HFF-Myc (cell line): ENCODE measurements at places on chromosomes 11 and 22.

DNA sequence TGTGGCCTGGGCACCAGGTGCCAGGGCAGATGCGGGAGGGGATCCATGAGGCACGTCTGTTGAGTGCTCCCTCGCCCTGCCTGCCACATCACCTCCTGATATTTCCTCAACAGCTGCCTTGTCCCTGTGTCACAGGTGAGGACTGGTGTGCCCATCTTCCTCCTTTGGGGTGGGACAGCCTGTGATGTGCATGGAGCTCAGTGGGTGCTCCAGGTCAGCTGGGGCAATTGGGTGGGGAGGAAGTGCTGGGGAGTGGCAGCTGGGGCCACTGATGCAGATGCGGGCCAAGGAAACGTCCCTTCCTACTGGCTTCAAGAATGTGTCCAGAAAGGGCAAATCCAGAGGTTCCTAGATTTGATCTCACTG lies 83.6 kb downstream of the MORC2 start:
- no peak for DNase-seq

DNA sequence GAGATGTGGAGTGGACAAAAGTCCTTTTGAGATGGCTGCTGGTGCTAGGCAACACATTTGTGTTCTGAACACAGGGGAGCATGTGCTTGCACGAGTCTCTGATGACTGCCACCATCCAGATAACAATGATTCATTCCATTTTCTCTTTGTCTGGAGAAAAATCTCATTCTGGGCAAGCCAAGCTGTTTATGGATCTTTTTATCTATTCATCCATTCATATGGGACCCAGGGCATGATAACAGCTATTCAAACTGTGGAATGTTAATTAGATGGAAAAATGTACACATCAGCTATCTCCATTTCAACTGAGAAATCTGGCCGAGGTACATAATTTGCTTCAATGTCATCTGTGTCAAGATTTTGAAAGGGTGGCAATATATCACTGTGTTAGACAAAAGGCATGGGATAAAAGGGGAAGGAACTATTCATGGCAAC lies 117.5 kb upstream of the ZBED5 start:
- DNase-seq: no peak

GRCh38 chr11:69799582-69799981 lies 19.6 kb downstream of the FGF3 start:
- DNase-seq: peak; percentile 10

DNA sequence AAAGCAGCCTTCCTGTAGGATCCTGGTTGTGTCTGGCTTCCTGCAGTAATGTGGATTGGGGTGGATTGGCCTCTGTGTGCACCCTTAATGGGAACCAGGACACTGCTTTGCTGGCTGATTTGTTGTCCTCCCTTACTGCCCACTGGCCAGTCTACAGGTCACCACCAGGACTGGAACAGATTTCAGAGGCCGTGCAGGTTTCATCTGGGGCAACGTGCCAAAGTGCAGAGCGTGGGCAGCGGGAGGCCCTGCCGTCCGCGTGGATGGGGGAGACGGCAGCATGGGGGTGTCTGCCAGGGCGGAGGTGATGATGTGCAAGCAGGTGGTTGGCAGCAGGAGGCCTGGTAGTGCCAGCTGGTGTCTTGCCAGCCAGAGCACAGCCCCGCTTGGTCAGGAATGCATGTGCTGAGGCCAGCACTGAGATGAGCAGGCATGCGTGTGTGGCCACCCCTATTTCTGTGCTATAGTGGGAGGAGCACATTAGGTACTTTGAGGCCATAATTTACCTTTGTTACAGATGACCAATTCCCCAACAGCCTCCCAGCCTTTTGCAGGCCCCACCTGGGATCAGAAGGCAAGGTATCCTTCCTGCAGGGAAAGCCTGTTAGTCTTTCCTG lies 24.3 kb downstream of the BCR start:
- no peak for DNase-seq

GRCh38 chr11:91435694-91436395 lies 788.8 kb upstream of the FAT3 start:
- DNase-seq: no peak

GRCh38 chr11:92929246-92929645 lies 40.2 kb upstream of the MTNR1B start:
- no peak for DNase-seq

DNA sequence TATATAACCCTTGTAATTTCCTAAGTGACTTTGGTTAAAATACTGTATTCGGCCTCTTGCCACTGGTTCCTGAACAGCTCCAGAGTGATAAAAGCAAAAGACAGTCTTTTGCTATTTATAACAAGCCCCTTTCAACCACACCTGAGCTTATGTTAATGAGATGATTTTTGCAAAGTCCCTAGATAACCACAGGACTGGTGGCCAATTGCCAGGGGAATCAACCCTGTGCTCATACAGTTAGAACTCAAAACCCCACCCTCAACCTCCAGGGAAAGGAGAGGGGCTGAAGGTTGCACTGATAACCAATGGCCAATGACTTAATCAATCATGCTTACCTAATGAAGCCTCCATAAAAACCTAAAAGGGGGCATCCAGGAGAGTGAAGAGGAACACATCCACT lies 77.9 kb downstream of the SIK3 start:
- no peak for DNase-seq

DNA sequence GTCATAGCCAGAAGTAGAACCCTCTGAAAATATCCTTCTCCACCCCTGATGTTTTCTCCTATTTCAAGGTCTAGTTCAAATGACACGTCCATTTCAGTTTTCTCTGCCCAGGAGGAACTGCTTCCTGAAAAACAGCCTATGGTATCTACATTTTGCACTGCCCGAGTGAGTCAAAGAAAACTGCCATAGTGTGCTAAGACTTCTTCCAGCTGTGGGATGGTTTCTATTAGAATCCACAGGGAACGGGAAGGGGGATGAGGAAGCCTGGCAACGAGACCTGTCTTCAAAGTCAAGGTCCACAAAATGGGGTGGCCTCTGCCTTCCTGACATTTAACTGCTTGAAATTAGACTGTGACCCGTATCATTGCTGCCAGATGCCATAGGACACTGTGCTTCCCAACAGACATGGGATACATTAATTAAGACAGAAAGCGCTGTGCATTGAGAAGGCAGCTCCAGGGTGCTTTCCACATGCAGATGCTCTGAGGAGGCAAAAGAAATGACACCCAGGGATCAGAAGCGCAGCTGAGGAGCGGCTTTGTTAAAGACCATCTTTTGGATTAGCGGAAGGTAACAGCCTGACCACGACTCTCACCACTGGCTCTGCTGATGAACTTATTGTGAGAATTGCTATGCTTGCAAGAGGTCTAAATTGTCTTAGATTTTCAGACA lies 39.4 kb upstream of the NUP50 start:
- no peak for DNase-seq

DNA sequence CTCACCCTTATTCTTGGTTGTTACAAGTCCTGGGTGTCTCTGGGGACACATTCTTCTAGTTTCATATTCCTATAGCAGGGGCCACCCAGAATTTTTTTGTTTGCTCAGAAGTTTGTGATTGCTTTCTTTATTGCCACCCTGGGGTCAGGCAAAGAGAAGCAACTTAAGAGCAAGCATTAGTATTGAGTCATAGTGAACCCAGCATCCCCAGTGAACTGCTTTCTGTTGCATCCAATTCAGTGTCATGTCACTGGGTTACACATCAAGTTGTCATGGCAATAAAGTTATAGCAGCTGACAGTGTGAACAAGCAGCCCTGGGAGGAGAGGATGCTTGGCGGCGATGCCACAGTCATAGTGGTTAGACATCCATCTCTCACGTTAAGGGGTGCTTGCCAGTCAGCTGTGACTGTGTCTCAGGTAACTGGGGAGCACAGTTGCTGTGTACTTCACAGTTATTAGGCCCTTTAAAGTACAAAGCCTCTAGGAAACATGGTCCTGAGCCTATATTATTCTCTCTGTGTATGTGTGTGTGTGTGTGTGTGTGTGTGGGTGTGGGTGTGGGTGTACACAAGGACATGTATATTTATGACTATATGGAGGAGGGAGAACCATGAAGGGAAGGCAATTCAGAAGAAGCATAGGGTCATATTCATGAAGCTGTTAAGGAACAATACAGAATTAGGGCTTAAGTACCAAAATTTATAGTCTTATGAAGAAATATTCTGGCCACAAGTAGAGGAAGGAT lies 52.5 kb downstream of the TRIM44 start:
- peak; percentile 12 for DNase-seq
